CD8-positive, alpha-beta memory T cell (primary cell): ENCODE measurements at places on chromosomes 1 and 21. TPM values are rescaled to one million over a fixed set of nuclear protein-coding genes. Genes with fewer than 3 reads are reported as not detected.

Gene RGS16
- 58.9 TPM for total RNA-seq

DNA sequence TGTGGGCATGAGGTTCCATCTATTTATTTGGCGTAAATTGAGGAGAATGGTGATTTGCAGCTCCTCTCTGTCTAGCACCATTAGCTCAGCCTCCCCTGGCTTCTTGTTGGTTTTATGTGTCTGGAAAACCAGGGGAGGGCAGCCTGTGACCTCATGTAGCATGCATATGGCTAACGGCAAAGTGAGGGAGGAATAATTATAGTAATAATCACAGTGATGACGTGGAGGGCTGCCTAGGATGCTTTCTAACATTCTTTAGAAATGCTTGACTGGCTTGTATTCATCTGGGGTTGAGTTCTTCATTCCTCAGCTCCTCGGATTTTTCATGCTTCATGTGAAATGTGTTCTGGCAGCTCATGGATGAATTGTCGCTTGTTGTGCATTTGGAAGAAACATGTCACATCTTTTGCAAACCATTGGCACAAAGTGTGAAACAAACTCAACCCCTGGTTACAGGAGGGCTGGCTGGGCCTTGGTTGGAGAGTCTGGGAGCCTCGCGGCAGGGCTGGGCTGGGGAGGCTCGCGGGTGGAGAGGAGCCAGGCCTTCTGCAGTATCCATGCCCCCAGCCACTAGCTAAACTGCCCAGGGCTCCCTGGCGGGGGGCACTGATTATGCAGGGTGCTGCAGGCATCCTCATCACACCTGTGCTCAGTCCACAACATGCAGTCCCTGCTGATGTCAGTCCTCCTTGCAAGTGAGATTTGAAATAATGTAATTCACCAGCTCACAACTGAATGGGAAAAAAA lies 149.6 kb downstream of the DISC1 start:
- no peaks in the 10 kb centered on the region for H3K36me3 ChIP-seq
- H3K4me1 ChIP-seq, result no peaks in the 10 kb centered on the region
- DNase-seq, result no peak

- no peaks in the 10 kb centered on the region for H3K36me3 ChIP-seq
- H3K4me3 ChIP-seq, result no peak overlapping the region
- H3K27ac ChIP-seq, result no peak overlapping the region
- peaks cover 20% of the 10 kb centered on the region for H3K4me1 ChIP-seq
- H3K27me3 ChIP-seq, result no peaks in the 10 kb centered on the region
Observed at GRCh38 chr1:223225061-223225460, 82.0 kb upstream of the TLR5 start.

DNA sequence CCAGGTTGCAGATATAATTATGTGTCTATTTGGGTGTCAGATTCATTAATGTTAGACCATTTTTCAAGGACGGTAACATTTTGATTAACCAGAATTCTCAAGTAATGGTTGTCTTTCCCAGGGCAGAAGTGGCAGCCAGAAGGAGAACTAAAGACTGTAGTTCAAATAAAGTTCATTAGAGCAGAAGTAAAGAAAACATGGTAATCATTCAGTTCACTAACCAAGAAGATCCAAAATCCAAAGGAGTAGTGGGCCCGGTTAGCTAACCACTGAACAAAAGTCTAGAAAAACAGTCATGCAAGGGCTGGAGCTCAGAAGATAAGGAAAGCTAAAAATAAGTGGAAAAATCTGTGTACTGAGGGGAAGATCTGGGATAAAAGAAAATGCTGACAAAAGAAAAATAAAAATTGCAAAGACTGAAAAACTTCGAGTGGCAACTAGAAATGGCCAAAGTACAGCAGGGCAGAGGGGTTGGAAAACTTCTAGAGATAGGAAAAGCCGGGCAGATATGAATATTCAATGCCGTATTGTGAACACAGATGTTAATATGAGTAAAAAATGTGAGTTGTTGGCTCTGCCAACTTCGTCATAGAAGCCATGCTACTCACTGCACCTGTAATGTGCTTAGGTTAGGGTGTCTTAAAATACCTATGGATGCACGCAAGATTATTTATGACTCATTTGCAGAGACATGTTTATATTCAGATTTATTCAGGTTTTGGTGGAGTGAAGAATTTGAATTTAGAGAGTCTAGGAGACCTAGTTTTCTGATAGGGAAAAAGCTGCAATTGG lies 925.9 kb downstream of the LTN1 start:
- no peak overlapping the region for H3K27ac ChIP-seq
- no peak overlapping the region for H3K4me3 ChIP-seq
- no peaks in the 10 kb centered on the region for H3K4me1 ChIP-seq
- no peaks in the 10 kb centered on the region for H3K36me3 ChIP-seq
- H3K27me3 ChIP-seq, result no peaks in the 10 kb centered on the region

- no peaks in the 10 kb centered on the region for H3K27me3 ChIP-seq
- H3K4me1 ChIP-seq, result peaks cover 6% of the 10 kb centered on the region
- H3K4me3 ChIP-seq, result no peak overlapping the region
- no peak overlapping the region for H3K27ac ChIP-seq
- H3K36me3 ChIP-seq, result no peaks in the 10 kb centered on the region
Observed at GRCh38 chr1:101013776-101014175, 11.8 kb downstream of the DPH5 start.
